ENCODE measurements at places on chromosomes 3 and 15.

DNA sequence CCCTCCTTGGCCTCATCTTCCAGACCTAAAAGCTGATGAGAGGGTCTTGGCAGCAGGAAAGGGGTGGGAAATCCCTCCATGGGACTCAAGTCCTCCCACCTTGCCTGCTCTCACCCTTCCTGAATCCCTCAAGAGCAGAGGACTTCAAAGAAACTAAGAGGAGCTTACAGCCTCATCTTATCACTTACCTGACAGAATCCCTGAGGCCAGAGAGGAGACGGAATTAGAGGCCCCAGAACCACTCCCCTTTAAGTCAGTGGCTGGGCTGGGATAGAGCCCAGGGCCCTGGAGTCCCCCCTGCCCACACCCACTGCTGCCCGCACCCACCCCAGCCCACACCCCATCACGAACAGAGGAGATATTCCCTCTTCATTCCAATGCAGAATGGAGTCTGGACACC, 15.2 kb downstream of the LOXL1 start:
- DNase-seq = no peak

DNA sequence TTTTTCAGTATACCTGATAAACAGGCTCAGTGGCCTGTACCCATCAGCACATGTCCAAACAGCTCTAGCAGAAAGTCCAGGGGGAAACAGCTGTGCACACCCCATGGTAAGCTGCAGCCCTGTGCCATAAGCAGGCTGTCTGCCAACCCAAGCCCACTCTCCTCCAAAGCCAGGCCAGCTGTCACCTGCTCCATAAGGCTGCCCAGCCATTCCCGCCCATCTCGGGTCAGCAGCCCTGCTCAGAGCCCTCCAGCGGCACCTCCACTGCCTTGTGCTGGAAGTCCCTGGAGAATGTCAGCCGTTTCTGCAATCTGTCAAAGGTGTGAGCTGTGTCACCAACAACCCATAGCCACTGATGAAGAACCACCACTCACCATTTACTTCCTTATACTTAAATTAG, 82.0 kb downstream of the NTRK3 start:
- no peak for DNase-seq

DNA sequence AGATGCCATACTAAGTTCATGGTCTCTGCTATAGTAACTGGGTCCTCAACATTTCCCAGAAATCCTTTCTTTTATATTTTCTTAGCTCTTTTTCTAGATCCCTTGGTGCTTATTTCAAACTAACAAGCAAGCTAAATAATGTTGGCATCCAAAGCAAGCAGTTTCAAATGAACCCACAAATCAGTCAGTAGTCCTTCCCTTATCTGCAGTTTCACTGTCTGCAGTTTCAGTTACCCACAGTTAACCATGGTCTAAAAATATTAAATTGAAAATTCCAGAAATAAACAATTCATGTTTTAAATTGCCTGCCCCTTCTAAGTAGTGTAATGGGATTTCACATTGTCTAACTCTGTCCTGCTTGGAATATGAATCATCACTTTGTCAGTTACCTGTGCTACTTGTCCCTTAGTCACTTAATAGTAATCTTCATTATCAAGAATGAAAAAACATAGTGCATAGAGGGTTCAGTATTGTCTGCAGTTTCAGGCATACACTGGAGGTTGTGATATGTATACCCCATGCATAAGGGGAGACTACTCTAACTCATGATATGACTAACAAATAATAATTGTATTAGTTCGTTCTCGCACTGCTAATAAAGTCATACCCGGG, 633.7 kb downstream of the MECOM start:
- no peak for DNase-seq

DNA sequence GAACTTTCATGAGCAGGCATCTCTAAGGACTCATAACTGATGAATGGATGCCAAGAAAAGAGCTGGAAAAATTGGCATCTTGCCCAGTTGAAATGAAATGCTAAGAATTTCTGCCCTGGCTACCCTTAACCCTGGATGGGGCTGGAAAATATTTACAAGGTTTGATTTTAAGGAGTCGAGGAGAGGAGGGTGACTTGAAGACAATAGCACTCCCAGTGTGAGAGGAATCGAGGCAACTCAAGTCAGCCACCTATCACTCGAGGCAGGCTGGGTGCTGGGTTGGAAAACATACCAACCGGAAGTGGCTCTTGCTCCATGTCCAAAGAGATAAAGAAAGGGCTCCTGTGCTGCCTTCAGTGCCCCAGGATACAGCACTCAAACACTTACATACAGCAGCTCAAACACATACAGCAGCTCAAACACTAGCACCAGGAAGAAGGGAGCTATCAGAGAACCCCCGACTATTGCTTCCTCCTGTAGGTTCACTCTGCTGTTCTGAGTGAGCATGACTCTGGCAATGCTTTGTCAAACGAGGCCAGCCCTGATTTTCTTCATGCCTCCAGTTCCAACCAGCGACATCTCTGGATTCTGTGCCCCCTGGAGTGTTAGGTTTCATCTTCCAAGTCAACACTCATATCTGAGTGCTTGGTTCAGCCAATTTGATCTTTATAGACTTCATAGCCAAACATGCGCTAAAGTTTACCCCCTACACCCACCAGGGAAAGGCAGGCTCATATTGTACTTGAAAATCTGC, 4.9 kb downstream of the PRICKLE2 start:
- no peak for DNase-seq

- no peak for DNase-seq
Measured at GRCh38 chr3:131454501-131454900, 48.3 kb downstream of the MRPL3 start.

- DNase-seq = no peak
Measured at GRCh38 chr3:98151241-98151640, 4.0 kb downstream of the OR5H14 start.

Measured in NCI-H187 (cell line).